ENCODE measurements at places on chromosomes 2 and 18.

- DNase-seq, result no peak
These were observed 15.4 kb upstream of the ATP6V1B1 start for GRCh38 chr2:70920367-70920715.

- DNase-seq, result no peak
These were observed 562.5 kb upstream of the FAM98A start for GRCh38 chr2:34161549-34161948.

DNA sequence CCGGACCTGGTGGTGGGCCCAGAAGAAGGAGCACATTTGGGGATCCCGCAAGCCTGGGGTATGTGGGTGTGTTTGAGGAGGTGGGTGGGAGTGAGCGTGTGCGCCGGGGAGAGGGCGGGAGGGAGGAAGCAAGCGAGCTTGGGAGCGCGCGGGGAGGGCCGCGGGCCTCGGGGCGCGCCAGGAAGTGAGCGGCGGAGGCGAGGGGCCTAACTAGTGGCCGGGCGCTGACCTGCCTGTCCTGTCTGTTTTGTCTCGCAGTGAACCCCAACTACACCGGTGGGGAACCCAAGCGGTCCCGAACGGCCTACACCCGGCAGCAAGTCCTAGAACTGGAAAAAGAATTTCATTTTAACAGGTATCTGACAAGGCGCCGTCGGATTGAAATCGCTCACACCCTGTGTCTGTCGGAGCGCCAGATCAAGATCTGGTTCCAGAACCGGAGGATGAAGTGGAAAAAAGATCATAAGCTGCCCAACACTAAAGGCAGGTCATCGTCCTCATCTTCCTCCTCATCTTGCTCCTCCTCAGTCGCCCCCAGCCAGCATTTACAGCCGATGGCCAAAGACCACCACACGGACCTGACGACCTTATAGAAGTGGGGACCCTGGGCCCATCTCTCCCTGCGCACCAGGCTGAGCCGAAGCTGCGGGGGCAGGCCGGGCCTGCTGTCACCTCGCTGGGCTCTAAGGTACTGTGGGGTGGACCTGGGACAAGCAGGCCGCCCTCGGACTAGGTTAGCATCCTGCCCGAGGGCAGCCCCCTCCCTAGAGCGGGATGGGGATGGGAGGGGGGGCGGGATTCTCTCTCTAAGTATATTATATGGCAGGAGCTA lies 1.2 kb downstream of the HOXD4 start:
- DNase-seq, result no peak

- DNase-seq, result no peak
These were observed 23.9 kb downstream of the PRKCE start for GRCh38 chr2:45675263-45675812.

- DNase-seq, result peak; percentile 34
These were observed 592 bp downstream of the PSD4 start for GRCh38 chr2:113174376-113174750.

DNA sequence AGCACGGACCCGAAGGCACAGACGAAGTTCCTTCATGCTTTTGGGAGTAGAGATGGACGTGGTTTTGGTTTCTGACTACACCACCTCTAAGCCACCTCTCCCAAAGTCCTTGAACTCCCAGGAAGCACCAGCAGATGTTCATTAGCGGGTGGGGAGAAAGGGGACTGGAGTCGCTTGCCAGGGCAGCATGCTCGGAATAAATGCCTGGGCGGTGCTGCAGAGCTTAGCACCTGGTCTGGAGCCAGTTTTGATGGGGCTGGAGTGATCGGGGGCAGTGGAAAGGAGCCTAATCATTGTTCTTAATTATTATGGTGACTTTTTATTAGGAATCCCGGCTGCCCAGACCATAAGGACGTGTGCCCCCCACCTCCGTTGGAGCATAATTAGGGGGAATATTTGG lies 220.8 kb downstream of the TFCP2L1 start:
- no peak for DNase-seq

GRCh38 chr2:112216167-112216566 lies 38.7 kb downstream of the ZC3H8 start:
- DNase-seq, result no peak
